Suprapubic skin (tissue), 4 donors: ENCODE measurements at places on chromosomes 12 and 14. TPM values are rescaled to one million over a fixed set of nuclear protein-coding genes. Genes with fewer than 3 reads are reported as not detected.

DNA sequence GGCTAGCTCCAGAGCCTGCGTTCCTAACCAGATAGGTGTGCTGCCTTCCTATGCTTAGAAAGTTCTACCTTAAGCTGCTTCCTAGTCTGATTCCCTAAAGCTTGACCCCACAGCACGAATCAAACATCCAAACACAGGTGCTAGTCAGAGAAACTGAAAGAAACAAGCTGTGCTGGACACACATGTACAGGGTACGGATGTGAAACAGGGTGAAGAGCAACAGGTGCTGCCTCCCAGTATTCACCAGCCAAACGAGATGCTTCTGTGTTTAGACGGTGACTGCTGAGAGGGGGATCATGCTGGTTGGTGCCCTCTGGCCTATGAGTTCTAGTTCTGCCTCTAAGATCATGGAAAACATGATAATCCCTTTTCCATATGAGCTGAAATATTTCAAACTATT, 105.3 kb downstream of the GRIP1 start:
- no peaks in the 10 kb centered on the region for H3K36me3 ChIP-seq
- no peak overlapping the region for H3K27ac ChIP-seq
- no peak overlapping the region for H3K4me3 ChIP-seq
- no peaks in the 10 kb centered on the region for H3K4me1 ChIP-seq

TSPAN8 gene
- total RNA-seq, result 31.6 TPM

DNA sequence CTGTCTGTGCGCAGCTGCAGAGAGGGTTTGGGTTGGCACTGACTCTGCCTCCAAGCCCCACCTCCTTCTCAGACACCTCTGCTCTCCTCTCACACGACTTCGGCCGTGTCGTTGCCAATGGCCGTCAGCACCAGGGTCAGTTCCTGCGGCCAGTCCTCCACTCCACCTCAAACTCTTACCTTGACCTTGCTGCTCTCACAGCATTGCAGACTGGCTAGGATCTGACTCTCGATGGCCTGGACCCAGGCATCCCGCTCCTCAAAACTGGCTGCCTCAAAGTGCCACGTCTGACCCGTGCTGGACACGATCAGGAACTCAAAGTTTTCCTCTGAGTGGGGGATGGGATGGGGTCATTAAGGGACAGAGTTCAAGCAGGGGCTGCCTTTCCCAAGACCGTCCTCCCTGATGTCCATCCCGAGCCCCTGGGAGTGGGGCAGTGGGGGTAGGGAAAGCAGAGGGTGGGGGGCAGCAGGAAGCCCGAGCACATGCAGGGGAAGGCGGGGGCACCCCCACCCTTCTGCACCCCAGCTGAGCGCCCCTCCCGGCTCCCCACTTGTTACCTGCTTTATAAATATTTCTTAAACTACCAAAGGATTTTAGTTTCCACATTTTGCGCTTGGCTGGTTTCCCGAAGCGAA, 10.7 kb downstream of the AGAP2 start:
- no peak for DNase-seq
- no peaks in the 10 kb centered on the region for H3K36me3 ChIP-seq
- H3K27me3 ChIP-seq, result no peaks in the 10 kb centered on the region
- peaks cover 27% of the 10 kb centered on the region for H3K4me1 ChIP-seq
- H3K27ac ChIP-seq, result no peak overlapping the region

DNA sequence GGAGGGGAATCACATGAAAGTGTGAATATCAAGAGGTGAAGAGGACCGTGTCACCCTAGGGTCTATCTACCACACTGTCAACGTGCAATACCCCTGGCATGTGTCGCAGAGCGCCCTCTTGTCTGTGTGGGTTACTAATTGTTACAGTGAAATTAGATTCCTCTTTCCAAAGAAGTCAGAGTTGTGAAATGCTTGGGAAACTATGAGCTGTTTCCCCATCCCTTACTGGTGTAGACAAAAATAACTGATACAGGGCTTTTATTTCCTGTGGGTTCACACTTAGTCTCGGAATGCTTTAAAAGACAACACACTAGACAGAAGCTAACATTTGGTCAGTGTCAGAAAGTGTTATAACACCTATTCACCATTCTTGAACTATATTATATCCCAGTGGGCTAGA, 597.3 kb downstream of the NRXN3 start:
- H3K4me3 ChIP-seq, result no peak overlapping the region
- no peak overlapping the region for H3K27ac ChIP-seq
- DNase-seq, result no peak

SOX5 gene
- total RNA-seq, result 19.0 TPM

DNA sequence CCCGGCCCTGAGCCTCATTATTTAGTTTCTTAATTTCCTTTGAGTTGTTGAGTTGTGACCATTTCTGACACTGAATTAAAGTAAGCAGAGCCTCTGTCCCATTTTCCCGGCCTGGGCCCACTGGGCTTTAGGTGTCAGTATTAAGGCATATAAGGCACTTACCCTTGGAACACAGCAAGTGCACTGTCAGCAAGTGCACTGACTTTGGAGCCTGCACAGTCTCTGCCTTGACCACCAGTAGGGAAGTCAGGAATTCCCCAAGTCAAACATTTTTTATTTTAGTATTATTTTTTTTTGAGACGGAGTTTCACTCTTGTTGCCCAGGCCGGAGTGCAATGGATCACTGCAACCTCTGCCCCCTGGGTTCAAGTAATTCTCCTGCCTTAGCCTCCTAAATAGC, 56.6 kb downstream of the MAX start:
- no peak for DNase-seq
- H3K27ac ChIP-seq, result no peak overlapping the region
- no peak overlapping the region for H3K4me3 ChIP-seq
- H3K27me3 ChIP-seq, result no peaks in the 10 kb centered on the region
- H3K36me3 ChIP-seq, result peaks cover 43% of the 10 kb centered on the region

GRCh38 chr12:114710151-114710550, 26.2 kb upstream of the TBX3 start:
- no peak for DNase-seq
- peaks cover 9% of the 10 kb centered on the region for H3K27me3 ChIP-seq
- no peak overlapping the region for H3K4me3 ChIP-seq
- H3K27ac ChIP-seq, result no peak overlapping the region
- peaks cover 7% of the 10 kb centered on the region for H3K4me1 ChIP-seq

- DNase-seq, result no peak
- peaks cover 16% of the 10 kb centered on the region for H3K4me1 ChIP-seq
- H3K36me3 ChIP-seq, result no peaks in the 10 kb centered on the region
- no peak overlapping the region for H3K27ac ChIP-seq
- no peak overlapping the region for H3K4me3 ChIP-seq
Observed at GRCh38 chr14:42224053-42224888, 617.6 kb downstream of the LRFN5 start.

- no peaks in the 10 kb centered on the region for H3K27me3 ChIP-seq
- H3K27ac ChIP-seq, result peak overlapping the region; percentile 77
- H3K4me1 ChIP-seq, result peaks cover 35% of the 10 kb centered on the region
- peaks cover 12% of the 10 kb centered on the region for H3K36me3 ChIP-seq
- no peak overlapping the region for H3K4me3 ChIP-seq
Observed at GRCh38 chr12:11863478-11863906, 207.2 kb upstream of the BCL2L14 start.

GRCh38 chr12:944211-944610, 5.3 kb downstream of the RAD52 start:
- H3K27me3 ChIP-seq, result no peaks in the 10 kb centered on the region
- H3K36me3 ChIP-seq, result peaks cover 16% of the 10 kb centered on the region
- H3K27ac ChIP-seq, result no peak overlapping the region

SYNE3 gene
- 9.1 TPM for total RNA-seq

DNA sequence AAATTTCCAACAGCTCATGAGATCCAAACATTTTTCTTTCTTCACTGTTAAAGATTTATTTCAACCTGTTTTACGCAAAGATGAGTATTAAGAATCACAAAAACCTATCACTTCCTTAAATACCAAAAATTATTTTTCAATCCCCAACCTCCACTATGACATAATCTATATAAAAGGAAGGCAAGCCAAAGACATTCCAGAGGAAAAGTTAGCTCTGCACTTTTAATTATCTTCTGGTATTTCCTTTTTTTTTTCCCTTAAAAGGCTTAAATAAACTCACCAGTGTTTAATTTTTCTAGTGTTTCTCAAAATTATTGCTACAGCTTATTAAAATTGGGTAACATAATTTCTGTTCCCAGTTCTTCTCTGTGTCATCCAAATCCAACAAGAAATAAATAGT, 75.9 kb downstream of the BMP4 start:
- H3K27ac ChIP-seq, result no peak overlapping the region
- no peak for DNase-seq
- H3K4me3 ChIP-seq, result no peak overlapping the region
- no peaks in the 10 kb centered on the region for H3K27me3 ChIP-seq
- H3K4me1 ChIP-seq, result no peaks in the 10 kb centered on the region

NFATC4 gene
- 11.2 TPM for total RNA-seq

DNA sequence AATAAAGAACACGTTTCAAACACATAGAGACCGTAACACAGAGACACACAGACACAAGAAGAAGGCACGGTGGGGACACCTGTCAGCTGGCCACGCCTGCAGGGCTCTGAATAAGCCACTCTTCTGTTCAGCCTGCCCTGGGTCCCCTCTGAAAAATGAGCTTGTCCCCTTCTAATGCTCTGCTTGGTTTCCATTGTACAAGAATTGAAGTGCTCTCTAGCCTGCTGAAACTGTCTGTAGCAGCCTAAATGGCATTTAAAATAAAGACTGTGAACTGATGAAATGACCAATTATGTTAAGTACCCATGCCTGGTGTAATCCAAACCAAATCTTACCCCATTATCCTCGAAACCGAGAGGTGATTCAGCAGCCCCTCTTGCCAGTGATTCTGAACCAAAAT, 139.8 kb downstream of the FOXN3 start:
- H3K36me3 ChIP-seq, result no peaks in the 10 kb centered on the region
- no peak overlapping the region for H3K27ac ChIP-seq
- H3K4me1 ChIP-seq, result no peaks in the 10 kb centered on the region
- no peaks in the 10 kb centered on the region for H3K27me3 ChIP-seq

MGP gene
- 66.8 TPM for total RNA-seq

DNA sequence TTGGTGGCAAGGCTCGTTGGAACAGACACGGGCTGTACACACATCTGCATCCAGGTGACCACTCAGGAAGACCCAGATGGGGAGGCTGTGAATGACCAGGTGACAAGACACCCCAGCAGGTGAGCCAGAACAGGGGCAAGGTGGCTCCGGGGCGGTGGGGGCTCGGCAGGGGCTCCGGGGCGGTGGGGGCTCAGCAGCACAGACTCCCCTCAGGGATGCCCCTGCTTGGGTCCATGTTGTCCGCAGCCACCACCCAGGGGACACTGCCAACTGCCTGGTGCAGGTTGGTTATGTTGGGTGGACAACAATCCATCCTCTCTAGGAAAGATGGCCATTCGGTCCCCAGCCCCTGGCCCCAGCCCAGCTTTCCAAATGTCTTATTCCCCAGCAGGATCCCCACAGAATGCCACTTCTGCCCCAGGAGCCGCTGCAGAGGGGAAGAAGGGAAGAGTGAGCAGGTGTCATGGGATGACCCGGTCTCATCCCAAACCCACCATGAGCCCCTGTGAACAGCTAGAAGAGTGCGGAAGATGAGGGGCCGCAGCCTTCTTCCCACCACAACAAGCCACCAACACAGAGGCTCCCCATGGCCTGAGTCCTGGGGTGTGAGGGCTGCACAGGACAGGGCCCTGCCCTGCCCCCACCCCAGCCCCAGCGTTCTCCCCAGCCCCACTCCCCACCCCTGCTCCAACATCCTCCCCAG, 31.4 kb upstream of the C14orf180 start:
- H3K4me1 ChIP-seq, result peaks cover 12% of the 10 kb centered on the region
- no peak overlapping the region for H3K27ac ChIP-seq
- no peak overlapping the region for H3K4me3 ChIP-seq
- peaks cover 83% of the 10 kb centered on the region for H3K27me3 ChIP-seq

KRT85 gene
- 119 TPM for total RNA-seq

- H3K36me3 ChIP-seq, result no peaks in the 10 kb centered on the region
- H3K27me3 ChIP-seq, result no peaks in the 10 kb centered on the region
- no peak for DNase-seq
- H3K4me1 ChIP-seq, result peaks cover 3% of the 10 kb centered on the region
- H3K4me3 ChIP-seq, result no peak overlapping the region
- H3K27ac ChIP-seq, result no peak overlapping the region
Observed at GRCh38 chr14:55773984-55774545, 194.1 kb downstream of the KTN1 start.

GRCh38 chr12:131918311-131919050, 10.6 kb upstream of the PUS1 start:
- no peak overlapping the region for H3K27ac ChIP-seq
- no peak for DNase-seq
- no peaks in the 10 kb centered on the region for H3K4me1 ChIP-seq

DACT1 gene
- total RNA-seq, result 4.5 TPM

METTL17 gene
- 332 TPM for total RNA-seq

GRCh38 chr12:78167510-78167909, 336.8 kb downstream of the NAV3 start:
- no peak overlapping the region for H3K27ac ChIP-seq
- H3K36me3 ChIP-seq, result no peaks in the 10 kb centered on the region
- DNase-seq, result no peak
- H3K4me3 ChIP-seq, result no peak overlapping the region
- H3K27me3 ChIP-seq, result no peaks in the 10 kb centered on the region

IAPP gene
- total RNA-seq, result not detected

GRCh38 chr14:77006132-77006531, 22.4 kb downstream of the IRF2BPL start:
- no peaks in the 10 kb centered on the region for H3K27me3 ChIP-seq
- no peaks in the 10 kb centered on the region for H3K36me3 ChIP-seq
- H3K4me3 ChIP-seq, result no peak overlapping the region
- no peak for DNase-seq
- peaks cover 47% of the 10 kb centered on the region for H3K4me1 ChIP-seq

C1R gene
- total RNA-seq, result 166 TPM

- H3K4me3 ChIP-seq, result no peak overlapping the region
- DNase-seq, result no peak
- H3K27me3 ChIP-seq, result no peaks in the 10 kb centered on the region
- no peak overlapping the region for H3K27ac ChIP-seq
- H3K4me1 ChIP-seq, result peaks cover 12% of the 10 kb centered on the region
- H3K36me3 ChIP-seq, result peaks cover 9% of the 10 kb centered on the region
Observed at GRCh38 chr12:14780859-14781258, 22.4 kb downstream of the WBP11 start.

DNA sequence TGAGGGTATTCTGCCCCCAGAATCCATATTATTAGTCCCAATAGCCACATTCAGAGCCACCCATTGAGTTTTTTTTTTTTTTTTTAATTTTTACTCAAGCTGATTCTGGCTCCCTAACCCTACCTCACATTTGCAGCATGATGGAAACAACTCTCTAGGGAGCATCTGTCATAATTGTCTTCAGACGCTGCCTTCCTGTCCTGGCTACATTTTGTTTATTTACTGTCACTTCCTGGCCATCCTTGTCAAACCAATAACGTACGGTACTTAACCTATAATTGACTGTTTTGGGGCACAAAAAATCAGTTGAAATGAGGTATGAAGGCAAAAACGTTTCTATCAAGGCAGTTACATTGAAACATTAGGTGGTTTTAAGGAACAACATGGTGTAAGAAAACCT, 2.1 kb downstream of the GLIPR1 start:
- H3K36me3 ChIP-seq, result no peaks in the 10 kb centered on the region
- H3K27ac ChIP-seq, result no peak overlapping the region
- H3K4me1 ChIP-seq, result peaks cover 9% of the 10 kb centered on the region
- H3K27me3 ChIP-seq, result no peaks in the 10 kb centered on the region
- no peak for DNase-seq

OTUB2 gene
- 18.6 TPM for total RNA-seq
